ENCODE measurements at places on chromosomes 5 and 9. TPM values are rescaled to one million over a fixed set of nuclear protein-coding genes. Genes with fewer than 3 reads are reported as not detected.

UBAC1 gene
- 36.9 TPM for polyA plus RNA-seq

GHR gene
- not detected for polyA plus RNA-seq

KLF9 gene
- polyA plus RNA-seq = 0.10 TPM

CDKN2A gene
- 34.6 TPM for polyA plus RNA-seq

SPINK4 gene
- not detected for polyA plus RNA-seq

PTPRD gene
- polyA plus RNA-seq = not detected

NR5A1 gene
- polyA plus RNA-seq = not detected

EPB41L4A gene
- polyA plus RNA-seq = 0.33 TPM

DHFR gene
- 84.8 TPM for polyA plus RNA-seq

FGF10 gene
- not detected for polyA plus RNA-seq

LIFR gene
- not detected for polyA plus RNA-seq

ZNF462 gene
- 0.29 TPM for polyA plus RNA-seq

SLC6A18 gene
- polyA plus RNA-seq = not detected

PRR16 gene
- not detected for polyA plus RNA-seq

CDK9 gene
- polyA plus RNA-seq = 83.1 TPM

AHRR gene
- 21.1 TPM for polyA plus RNA-seq

Data from GM12878 (cell line).